Smooth muscle cell of the coronary artery (primary cell): ENCODE measurements at places on chromosomes 12 and 14. TPM values are rescaled to one million over a fixed set of nuclear protein-coding genes. Genes with fewer than 3 reads are reported as not detected.

Gene ITFG2
- total RNA-seq: 11.0 and 32.2 TPM in 2 replicates

Gene SLC24A4
- not detected in 2 replicates for total RNA-seq

Gene PRICKLE1
- 11.5 and 12.0 TPM in 2 replicates for total RNA-seq

Gene EGLN3
- 0.08 and 1.3 TPM in 2 replicates for total RNA-seq

Gene RAB3IP
- total RNA-seq: 1.9 and 4.4 TPM in 2 replicates

Gene MAPK1IP1L
- total RNA-seq: 3.6 and 10.4 TPM in 2 replicates

Gene SELPLG
- total RNA-seq: 0.68 and 1.5 TPM in 2 replicates

Gene KIF5A
- total RNA-seq: 0.15 and 0.23 TPM in 2 replicates

Gene CEBPE
- not detected in 2 replicates for total RNA-seq

Gene SMIM41
- 0.12 and 0.15 TPM in 2 replicates for total RNA-seq

Gene RIN3
- 2.3 and 2.6 TPM in 2 replicates for total RNA-seq

Gene ATP23
- total RNA-seq: 3.0 and 10.9 TPM in 2 replicates

Gene C14orf132
- total RNA-seq: 4.1 and 15.3 TPM in 2 replicates

Gene C12orf54
- not detected in 2 replicates for total RNA-seq

Gene TPPP2
- not detected in 2 replicates for total RNA-seq

Gene NKX2-1
- not detected in 2 replicates for total RNA-seq

Gene CCDC177
- total RNA-seq: under 0.01 TPM in 1 of 2 replicates, not detected in the other

Gene MCRS1
- 53.7 and 56.0 TPM in 2 replicates for total RNA-seq

Gene SOX5
- 0.15 and 0.59 TPM in 2 replicates for total RNA-seq

Gene GALNT8
- total RNA-seq: under 0.01 TPM in 1 of 2 replicates, not detected in the other

Gene KLRB1
- not detected in 2 replicates for total RNA-seq

Gene GYS2
- not detected in 2 replicates for total RNA-seq

Gene SYNDIG1L
- total RNA-seq: not detected in 2 replicates

Gene RFLNA
- 0.35 and 6.8 TPM in 2 replicates for total RNA-seq

Gene ST8SIA1
- total RNA-seq: 0.30 and 5.6 TPM in 2 replicates

Gene EXOC3L4
- total RNA-seq: 0.35 TPM in 1 of 2 replicates, not detected in the other

Gene IL26
- total RNA-seq: 0.35 TPM in 1 of 2 replicates, not detected in the other

Gene NAV3
- total RNA-seq: 39.5 and 102 TPM in 2 replicates

Gene FAM222A
- total RNA-seq: 0.08 TPM in 1 of 2 replicates, not detected in the other

Gene ZNF410
- 44.7 and 53.7 TPM in 2 replicates for total RNA-seq

Gene SPX
- total RNA-seq: 0.23 TPM in 1 of 2 replicates, not detected in the other

Gene SLC6A15
- 0.08 and 12.2 TPM in 2 replicates for total RNA-seq

Gene LHX5
- total RNA-seq: not detected in 2 replicates

Gene RHEBL1
- 0.59 and 0.60 TPM in 2 replicates for total RNA-seq

Gene P2RX7
- under 0.01 and 5.4 TPM in 2 replicates for total RNA-seq

Gene B4GALNT1
- 1.3 and 5.6 TPM in 2 replicates for total RNA-seq

Gene SLC2A13
- 8.3 and 17.7 TPM in 2 replicates for total RNA-seq

Gene IL25
- total RNA-seq: not detected in 2 replicates

Gene RAD9B
- total RNA-seq: 0.30 TPM in 1 of 2 replicates, not detected in the other

Gene TAS2R20
- total RNA-seq: 1.9 and 2.3 TPM in 2 replicates

Gene CCDC184
- total RNA-seq: 0.30 and 0.35 TPM in 2 replicates

Gene OR6C2
- not detected in 2 replicates for total RNA-seq

Gene CLEC9A
- not detected in 2 replicates for total RNA-seq

Gene SPTSSA
- total RNA-seq: 15.1 and 16.4 TPM in 2 replicates

Gene GPD1
- 0.30 and 0.47 TPM in 2 replicates for total RNA-seq

Gene ABHD12B
- total RNA-seq: not detected in 2 replicates

Gene CKB
- 12.8 and 48.9 TPM in 2 replicates for total RNA-seq

Gene OAS2
- 4.0 and 6.7 TPM in 2 replicates for total RNA-seq

Gene SLC25A47
- not detected in 2 replicates for total RNA-seq

Gene NDRG2
- 1.9 and 2.3 TPM in 2 replicates for total RNA-seq

Gene SMCO2
- 0.08 TPM in 1 of 2 replicates, not detected in the other for total RNA-seq

Gene MAP1LC3B2
- 0.15 TPM in 1 of 2 replicates, not detected in the other for total RNA-seq
